ENCODE measurements at places on chromosomes 7 and 10.

DNA sequence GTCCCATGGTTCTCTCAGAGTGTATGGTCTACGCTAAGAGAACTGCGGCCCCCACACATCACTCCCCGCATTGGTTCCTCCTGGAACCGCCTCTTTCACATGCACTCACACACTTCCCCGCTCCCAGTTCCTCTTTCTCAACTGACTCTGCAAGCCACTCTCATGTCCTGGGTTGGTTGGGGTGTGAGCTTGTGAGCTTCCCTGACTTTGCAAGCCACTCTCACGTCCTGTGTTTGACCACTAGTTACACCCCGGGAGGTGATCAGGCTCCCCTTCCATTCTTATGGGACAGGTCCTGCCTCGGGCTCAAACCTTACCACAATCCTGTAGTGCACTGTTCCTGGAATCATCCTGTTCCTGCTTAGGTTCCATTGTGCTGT lies 105.0 kb downstream of the TRIM24 start:
- DNase-seq, result no peak

GRCh38 chr7:50598460-50599343 lies 33.5 kb upstream of the DDC start:
- no peak for DNase-seq

- no peak for DNase-seq
These were observed 136.9 kb upstream of the CDK6 start for GRCh38 chr7:92973293-92973731.

DNA sequence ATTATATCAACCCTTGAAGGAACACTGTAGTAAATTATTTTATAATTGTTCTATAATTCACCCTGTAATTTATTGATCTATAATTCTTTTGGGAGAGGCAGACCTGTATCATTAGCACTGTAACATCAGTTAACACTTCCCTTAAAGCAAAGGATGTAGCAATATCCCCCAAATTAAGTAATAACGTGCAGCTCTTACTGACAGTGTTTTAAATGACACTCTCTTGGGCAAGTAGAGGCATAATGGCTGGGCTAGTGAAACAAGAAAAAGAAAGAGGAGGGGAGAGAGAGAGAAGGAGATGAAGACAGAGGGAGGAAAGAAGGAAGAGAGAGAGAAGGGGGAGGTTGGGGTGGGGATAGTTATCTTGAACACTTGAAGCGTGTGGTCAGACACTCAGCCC lies 161.0 kb upstream of the RNF32 start:
- no peak for DNase-seq

- no peak for DNase-seq
These were observed 609.7 kb downstream of the TNS3 start for GRCh38 chr7:46972205-46972604.

GRCh38 chr7:73431041-73431835 lies 2.3 kb upstream of the FZD9 start:
- no peak for DNase-seq

- no peak for DNase-seq
These were observed 86.7 kb upstream of the GNAI1 start for GRCh38 chr7:80047856-80048459.

DNA sequence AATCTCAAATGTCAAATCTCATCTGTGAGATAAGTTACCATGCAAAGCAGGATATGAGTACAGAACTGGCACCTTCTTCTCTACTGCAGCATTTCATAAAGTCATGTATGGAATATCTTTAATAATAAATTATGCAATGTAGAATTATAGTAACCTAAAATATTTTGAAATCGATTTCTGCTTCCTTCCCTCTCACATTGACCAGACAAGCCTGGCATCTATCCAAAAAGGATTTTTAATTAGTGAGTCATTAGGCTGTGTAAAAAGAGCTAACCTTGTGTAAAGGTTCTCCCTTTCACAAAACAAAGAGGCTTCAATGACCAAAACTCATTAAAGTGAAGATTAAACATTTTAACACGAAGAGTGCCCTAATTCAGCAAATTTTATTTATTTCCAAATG lies 48.8 kb upstream of the EXOC6 start:
- no peak for DNase-seq

DNA sequence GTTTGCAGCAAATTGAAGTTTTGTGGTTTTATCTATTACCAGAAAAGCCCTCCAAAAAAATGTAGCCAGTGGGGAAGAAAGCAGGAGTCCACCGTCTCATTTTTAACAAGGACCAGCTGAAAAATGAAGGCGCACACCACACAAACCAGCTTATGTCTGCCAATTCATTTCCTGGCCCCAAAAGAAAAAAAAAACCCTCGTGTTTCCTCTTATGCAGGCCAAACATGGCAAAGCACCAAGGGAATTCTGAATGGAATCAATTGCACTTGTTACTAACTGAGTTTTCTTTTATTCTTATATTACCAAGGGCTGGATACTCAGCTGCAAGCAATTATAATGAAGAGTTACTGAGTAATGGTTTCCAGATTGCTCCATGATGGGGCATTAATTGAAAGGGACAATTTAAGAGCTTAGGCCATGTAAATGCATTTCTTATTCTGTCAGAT lies 428.3 kb upstream of the NPVF start:
- no peak for DNase-seq

DNA sequence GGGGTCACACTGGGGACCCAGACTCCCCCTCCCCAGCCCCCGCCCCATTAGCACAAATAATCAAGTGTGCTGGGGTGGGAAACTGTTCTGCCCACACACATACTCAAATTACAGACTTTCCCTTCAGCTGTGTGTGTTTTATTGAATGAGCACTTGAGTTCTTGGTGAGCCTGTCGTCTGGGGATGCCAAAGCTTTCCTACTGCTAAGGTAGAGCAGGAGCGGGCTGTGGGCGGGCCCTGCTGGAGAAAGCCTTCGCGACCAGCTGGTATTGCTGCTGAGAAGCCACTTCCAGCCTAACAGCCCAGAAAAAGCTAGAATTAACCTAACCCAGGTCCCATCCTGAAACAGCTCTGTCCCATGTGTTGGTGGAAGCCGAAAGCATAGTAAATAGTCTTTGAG lies 87.0 kb upstream of the KMT2E start:
- no peak for DNase-seq

DNA sequence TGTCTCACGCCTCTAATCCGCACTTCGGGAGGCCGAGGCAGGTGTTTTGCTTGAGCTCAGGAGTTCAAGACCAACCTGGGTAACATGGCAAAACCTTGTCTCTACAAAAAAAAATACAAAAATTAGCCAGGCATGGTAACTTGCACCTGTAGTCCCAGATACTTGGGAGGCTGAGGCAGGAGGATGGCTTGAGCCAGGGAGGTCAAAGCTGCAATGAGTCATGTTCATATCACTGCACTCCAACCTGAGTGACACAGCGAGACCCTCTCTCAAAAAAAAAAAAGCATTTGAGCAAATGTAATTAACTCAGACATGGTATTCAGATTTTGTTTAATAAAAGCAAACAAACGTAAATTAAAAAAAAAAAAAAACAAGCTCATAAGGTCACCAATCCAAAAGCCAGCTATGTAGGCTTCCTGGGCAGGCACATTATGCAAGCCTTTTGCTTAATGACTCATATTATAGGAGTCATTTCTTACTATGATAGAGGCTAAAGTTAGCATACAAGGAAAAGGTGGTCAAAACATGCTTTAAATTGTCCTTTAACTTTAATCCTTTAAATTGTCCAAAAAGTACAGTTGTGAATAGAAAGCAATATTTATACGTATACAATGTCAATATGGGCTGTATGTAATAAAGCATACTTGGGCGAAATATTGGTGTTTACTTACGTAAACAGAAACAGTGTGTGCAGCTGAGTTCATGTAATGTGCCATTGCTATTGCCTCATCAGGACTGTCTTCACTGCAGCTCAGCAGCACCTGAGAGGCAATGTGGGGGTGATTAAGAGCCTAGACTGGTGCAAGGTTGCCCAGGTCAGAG lies 13.0 kb downstream of the AKR1D1 start:
- no peak for DNase-seq

- DNase-seq, result no peak
These were observed 57.2 kb upstream of the PAX2 start for GRCh38 chr10:100688201-100688600.

DNA sequence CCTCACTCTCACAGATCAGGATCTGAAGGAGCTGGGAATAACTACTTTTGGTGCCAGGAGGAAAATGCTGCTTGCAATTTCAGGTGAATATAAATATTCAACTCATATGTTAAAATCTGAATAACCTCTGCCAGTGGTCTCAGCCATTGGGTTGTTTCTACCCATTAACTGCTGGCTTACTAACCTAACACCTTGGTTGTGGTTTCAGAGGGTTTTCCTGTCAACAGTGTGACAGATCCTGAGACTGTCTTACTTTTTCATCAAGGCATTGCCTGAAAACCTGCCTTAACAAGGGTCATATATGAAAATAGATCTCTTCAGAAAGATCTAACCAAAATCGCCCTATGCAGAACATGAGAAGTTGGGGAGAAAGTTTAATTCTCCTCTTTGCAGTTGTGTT lies 307.7 kb downstream of the BICC1 start:
- DNase-seq, result no peak

GRCh38 chr7:26684447-26684846 lies 179.9 kb downstream of the SKAP2 start:
- no peak for DNase-seq

DNA sequence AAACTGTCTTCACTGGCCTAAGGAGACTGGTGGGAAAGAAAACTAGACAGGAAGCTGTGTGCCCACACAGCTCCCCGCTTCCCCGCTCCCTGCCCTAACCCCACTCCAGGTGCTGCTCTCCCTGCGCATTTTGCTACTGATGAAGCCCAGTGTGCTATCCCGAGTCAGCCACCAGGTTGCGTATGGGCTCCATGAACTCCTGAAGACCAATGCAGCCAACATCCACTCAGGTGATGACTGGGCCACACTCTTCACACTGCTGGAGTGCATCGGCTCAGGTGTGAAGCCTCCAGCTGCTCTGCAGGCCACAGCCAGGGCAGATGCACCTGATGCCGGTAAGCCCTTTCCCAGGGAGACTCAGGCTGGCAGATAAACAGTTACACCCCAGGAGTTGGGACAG lies 20.3 kb upstream of the NFKB2 start:
- DNase-seq, result no peak

DNA sequence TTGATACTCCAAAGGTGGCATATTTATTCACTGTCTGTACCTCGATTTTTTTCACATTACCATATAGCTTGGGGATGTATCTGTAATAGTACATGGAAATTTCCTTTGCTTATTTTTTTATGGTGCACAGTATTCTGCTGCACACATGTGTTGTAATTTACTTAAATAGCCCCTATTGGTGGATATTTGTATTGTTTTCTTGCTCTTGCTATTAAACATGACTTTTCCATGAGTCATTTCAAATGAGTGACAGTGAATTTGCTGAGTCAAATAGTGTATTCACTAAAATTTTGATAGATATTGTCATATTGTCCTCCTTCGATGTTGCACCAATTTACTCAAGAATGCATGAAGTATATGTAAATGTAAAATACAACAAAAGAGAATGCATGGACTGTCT lies 122.7 kb upstream of the STEAP4 start:
- no peak for DNase-seq

GRCh38 chr10:70139997-70140250 lies 6.6 kb downstream of the TYSND1 start:
- DNase-seq, result no peak

DNA sequence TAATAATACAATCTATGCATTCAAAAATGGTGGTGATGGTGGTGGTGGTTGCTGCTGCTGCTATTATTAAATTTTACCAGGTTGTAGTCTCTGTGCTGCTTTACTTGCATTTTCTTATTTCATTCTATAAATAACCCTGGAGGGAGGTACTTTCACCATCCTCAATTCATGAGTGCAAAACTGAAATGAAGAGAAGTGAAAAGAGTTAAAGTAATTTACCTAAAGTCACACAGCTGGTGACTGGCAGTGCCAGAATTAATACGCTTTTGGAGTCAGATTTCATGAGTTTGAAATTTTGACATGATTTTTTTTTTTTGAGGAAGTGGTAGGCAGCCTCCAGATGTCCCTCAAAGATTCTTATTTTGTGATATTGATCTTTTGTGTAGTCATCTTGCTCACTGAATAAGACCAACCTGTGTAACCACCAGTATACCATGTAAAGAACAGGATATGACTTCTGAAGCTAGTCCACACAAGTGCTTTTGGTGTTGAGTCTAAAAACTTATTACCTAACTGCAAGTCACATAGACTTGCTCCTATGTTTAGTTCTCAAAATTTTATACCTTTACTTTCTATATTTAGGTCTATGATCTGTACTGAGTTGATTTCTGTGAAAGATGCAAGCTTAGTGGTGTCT lies 218.8 kb downstream of the ZWINT start:
- no peak for DNase-seq

DNA sequence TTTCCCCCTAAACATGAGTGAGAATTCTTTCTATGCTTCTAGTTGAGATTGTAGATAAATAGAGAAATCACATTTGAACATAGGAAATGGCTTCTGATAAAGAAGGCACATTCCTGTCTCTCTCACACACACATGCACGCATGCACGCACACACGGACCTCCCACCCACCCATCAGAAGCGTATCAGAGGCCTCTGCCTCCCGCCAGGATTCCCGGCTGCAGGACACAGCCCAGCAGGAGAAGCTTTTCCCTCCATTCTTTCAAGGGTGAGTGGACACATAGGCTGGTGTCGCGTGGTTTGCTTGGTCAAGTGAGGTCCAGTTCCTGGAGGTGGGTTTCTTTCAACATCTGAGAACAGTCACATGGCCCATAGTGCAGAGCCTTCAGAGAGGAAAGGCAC lies 34.2 kb downstream of the KLF6 start:
- DNase-seq, result no peak

All from cortex of kidney (tissue), 1 donor.